ENCODE measurements at places on chromosomes 7 and 10.

DNA sequence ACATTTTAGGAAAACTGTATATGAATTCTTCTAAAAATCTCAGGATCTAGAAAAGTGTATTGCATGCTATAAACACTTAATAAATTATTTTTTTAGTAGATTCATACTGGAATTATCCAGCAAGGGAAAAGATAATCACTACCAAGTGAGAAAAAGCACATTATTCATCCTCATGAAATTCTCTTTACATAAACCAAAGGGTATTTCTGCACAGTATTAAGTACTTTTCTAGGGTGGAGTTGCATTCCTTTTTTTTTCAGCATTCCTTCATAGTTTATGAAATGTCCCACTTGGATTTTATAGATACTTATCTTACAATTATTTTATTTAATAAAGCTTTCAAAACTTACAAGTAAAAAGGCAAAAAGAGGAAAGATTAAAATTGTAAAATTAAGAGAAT, 403.3 kb downstream of the HGF start:
- H3K27me3 ChIP-seq: no peaks in the 10 kb centered on the region
- no peak overlapping the region for H3K4me3 ChIP-seq
- no peak overlapping the region for H3K27ac ChIP-seq
- H3K4me1 ChIP-seq: no peaks in the 10 kb centered on the region
- DNase-seq: no peak

DNA sequence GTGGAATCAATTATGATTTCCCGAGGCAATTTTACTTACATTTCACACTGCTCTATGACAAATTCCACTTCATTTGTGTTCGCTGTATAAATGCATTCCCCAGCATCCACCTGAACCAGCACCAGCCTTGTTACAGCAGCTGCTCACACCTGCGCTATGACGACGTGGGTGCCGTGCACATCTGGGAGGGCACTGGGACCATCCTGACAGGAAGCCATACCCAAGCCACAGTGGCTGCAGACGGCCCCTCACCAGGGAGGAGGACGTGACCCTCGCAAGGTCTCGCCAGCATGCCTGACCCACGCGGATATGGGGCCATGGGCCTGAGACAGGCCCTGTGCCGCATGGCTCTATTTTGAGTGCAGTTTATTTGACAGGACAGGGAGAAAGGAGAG, 201.3 kb downstream of the MAD1L1 start:
- DNase-seq: no peak
- no peaks in the 10 kb centered on the region for H3K27me3 ChIP-seq
- peaks cover 3% of the 10 kb centered on the region for H3K4me1 ChIP-seq
- H3K27ac ChIP-seq: no peak overlapping the region

GRCh38 chr7:41162612-41163011, 540.3 kb downstream of the INHBA start:
- no peaks in the 10 kb centered on the region for H3K27me3 ChIP-seq
- no peaks in the 10 kb centered on the region for H3K36me3 ChIP-seq
- H3K4me3 ChIP-seq: no peak overlapping the region
- no peak overlapping the region for H3K27ac ChIP-seq
- H3K4me1 ChIP-seq: no peaks in the 10 kb centered on the region

DNA sequence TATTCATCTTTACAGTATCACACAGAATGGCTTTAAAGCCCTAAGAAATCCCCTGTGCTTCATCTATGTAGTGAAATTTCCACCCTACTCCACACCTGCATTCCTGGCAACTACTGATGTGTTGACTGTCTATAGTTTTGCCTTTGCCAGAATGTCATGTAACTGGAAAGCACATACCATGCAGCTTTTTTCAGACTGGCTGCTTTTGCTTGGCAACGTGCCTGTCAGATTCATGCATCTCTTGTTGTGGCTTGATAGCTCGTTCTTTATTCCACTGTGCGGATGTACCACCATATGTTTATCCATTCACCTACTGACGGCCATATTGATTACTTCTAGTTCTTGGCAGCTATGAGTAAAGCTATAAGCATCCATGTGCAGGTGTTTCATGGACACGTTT, 30.6 kb downstream of the RBM17 start:
- no peaks in the 10 kb centered on the region for H3K27me3 ChIP-seq
- H3K4me3 ChIP-seq: no peak overlapping the region
- peaks cover 5% of the 10 kb centered on the region for H3K36me3 ChIP-seq
- peaks cover 4% of the 10 kb centered on the region for H3K4me1 ChIP-seq
- H3K27ac ChIP-seq: no peak overlapping the region

Data from small intestine (tissue), 16 donors.